ENCODE measurements at places on chromosomes 11 and 22.

GRCh38 chr11:1896468-1896867 is 4.8 kb upstream of the PRR33 start:
- DNase-seq, result no peak

- DNase-seq, result no peak
These were observed 56.5 kb upstream of the FIBIN start for GRCh38 chr11:26937386-26937785.

DNA sequence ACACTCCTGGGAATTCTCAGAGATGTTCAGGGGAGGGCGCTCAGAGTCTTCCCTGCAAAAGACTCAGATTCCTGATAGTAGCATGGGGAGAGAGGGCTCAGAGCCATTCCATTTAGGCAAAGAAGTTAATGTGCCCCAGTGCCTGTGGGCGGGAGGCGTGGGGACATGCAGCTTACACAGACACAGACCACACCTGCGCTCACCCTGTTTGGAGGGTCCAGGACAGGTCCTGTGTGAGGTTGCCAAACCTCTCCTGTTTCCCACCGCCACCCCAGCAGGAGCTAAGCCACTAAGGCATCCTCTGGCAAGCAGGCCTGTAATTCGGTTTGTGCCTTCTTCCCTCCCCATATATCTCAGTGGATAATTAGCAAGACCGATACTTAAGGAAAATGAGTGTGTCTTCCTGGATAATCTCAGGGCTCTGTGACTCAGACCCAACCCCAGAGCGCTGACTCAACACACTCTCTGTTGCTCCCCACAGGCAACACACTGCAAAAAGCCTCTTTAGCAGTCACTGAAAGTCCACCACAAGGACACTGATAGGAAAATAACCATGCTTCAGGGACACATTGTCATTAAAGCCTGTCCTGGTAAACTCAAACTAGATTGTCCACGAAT is 118.9 kb upstream of the LMO1 start:
- peak; percentile 80 for DNase-seq

GRCh38 chr11:2892967-2893528 is 7.5 kb upstream of the CDKN1C start:
- peak; percentile 40 for DNase-seq

DNA sequence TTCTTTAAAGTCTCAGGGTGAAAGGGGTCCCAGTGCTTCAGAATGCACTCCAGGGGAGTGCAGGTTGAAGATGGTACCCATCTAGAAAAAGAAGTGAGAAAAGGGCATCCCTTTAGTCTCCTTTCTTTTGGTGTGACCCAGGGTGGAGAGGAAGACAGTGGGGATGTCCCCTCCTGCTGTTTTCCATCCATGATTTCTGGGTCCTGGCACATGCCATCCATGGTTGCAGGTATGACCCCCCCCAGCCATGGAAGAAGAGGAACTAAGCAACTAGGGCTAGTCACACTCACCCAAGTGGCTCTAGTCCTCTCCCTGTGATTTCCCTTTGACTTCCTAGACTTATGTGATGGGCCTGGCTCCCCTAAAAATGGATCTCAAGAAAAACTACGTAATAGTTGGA is 15.9 kb upstream of the EI24 start:
- DNase-seq, result no peak

GRCh38 chr11:20407344-20407743 is 19.8 kb downstream of the PRMT3 start:
- no peak for DNase-seq

DNA sequence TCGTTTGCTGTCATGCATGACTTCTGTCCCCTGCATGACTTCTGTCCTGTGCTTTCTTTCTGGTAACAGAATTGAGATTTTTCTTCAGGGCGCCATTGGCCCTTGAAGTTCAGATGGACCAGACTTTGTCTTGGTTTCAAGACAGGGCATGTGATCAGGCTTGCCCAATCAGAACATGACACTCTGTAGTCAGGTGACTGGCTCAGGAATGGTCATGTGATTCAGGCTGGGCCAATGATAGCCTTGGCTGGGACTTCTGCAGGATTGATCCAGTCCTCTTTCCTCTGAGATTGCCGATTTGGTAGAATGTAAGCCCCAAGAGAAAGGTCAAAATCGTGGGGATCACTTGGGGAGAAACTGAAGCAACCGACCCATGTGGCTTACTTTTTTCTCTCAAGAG is 90.5 kb upstream of the ALX4 start:
- no peak for DNase-seq

DNA sequence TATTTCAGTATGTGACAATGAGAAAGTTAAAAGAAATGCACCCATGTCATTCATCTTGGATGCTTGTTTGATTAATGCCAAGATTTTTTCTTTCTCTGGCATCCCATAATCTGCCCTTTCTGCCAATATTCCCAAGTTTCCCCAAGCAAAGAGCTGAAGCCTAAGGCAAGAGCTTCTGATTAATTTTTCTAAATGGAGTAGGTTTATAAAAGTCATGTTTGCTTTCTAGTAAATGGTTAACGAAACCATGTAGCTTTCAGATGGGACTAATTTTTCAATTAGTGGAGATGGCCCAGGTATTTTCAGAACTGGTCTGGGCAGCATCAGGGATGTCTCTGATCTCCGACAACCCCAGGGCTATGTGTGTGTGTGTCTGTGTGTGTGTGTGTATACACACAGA is 55.3 kb downstream of the LRRC4C start:
- DNase-seq, result no peak

Measured in kidney tubule cell (primary cell).